ENCODE measurements at places on chromosomes 6 and 20.

GRCh38 chr6:164906766-164907165 is 402.6 kb downstream of the C6orf118 start:
- no peak for DNase-seq

GRCh38 chr6:8731874-8732273 is 296.5 kb upstream of the SLC35B3 start:
- no peak for DNase-seq

- no peak for DNase-seq
Observed at GRCh38 chr20:42401613-42402012, 783.4 kb upstream of the CHD6 start.

DNA sequence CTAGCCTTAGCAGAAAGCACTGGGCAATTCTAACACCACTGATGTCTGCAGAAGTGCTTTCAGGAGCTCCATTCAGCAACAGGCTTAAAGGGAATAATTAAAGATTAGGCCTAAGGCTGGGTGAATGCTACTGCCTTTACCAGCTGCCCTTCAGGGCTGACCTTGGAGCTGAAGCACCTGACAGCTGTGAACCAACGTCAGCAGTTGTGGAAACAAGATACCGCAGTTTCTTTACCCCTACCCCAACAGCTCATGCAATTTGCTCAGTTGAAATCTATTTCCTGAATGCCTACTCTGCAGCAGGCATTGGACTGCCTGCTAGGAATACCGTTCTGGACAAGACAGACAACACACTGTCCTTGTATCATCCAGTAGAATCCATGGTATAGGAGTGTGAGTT is 51.5 kb upstream of the ADTRP start:
- no peak for DNase-seq

GRCh38 chr20:48143435-48144081 is 358.3 kb upstream of the SULF2 start:
- DNase-seq, result no peak

DNA sequence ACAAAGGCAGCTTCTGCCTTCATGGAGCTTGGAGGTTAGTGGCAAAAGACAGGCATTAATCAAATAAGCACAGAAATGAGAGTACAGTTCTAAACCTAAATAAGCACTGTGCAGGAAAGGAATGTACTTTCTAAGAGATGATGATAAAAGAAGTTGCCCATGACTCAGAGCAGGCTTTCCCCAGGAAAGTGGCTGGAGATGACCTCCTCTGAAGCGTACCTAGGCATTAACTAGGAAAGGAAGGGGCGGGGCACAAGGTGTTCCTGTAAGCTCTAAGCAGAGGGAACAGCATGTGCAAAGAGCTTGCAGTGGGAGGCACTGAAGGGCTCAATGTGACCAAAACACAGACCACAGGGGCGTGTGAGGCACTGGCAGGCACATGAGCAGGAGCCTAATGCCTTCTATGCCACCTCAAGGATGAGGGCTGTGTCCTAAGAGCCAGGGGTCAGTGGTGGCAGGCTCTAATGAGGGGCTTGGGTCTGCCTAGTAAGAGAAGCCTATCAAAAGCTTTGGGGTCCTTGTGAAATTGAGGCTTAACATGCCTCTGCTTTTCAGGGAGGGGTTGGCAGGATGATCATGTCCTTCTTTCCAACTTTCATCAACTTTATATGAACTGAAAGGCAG is 4.9 kb downstream of the SSTR4 start:
- DNase-seq, result no peak

GRCh38 chr6:33076406-33076934 is 680 bp downstream of the HLA-DPB1 start:
- no peak for DNase-seq

GRCh38 chr6:617456-618100 is 39.3 kb downstream of the HUS1B start:
- DNase-seq, result no peak

DNA sequence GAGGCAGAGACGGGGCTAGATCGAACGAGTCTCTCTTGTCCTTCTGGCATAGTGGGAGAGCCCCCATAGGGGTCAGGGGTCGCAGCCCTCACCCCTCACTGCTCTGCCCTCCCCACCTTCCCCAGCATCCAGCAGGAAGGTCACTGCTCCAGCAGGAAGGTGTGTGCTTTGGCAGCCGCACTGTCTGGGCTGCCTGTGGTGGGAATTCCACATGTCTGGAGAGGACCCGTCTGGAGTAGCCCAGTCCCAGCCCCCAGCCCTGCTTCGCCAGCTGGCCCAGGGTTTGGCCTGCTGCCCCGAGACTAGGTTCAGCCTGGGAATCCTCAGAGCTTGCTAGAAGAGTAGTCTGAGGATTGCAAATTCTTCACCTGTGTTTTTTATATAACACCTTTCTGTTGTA is 2.5 kb upstream of the R3HDML start:
- DNase-seq, result no peak

GRCh38 chr20:20831794-20832193 is 119.3 kb upstream of the RALGAPA2 start:
- DNase-seq, result no peak

DNA sequence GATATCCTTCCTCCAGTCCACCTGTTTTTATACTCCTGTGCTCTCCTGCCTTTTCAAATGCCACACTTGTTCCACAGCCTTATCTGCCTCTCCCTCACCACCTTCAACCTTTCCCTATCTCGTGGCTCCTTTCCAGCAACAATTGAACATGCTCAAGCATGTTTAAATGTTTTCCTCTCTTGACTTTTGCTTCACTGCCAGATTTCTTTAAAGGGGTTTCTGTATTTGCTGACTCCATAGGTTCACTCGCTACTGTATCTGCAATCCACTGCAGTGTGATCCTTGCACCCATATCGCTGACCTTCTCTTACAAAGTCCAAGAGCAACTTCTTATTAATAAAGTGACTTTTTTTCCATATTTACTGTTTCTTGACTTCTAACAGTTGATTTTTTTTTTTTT is 11.2 kb upstream of the GMNN start:
- no peak for DNase-seq

DNA sequence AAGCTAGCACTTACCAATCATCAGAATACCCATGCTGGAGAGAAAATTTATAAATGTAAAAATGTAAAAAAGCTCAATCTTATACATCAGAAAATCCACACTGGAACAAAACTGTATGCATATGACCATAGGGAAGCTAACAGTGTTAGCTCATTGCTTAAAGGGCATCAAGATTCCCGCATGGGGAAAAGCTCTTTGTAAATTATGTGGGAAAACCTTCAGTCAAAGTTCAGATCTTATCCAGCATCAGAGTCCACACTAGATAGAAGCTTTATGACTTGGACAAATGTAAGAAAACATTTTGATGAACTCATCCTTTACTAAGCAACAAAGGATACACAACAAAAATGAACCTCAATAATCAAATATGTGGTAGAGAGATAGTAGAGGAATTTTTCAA is 34.7 kb downstream of the ZKSCAN8 start:
- DNase-seq, result no peak

DNA sequence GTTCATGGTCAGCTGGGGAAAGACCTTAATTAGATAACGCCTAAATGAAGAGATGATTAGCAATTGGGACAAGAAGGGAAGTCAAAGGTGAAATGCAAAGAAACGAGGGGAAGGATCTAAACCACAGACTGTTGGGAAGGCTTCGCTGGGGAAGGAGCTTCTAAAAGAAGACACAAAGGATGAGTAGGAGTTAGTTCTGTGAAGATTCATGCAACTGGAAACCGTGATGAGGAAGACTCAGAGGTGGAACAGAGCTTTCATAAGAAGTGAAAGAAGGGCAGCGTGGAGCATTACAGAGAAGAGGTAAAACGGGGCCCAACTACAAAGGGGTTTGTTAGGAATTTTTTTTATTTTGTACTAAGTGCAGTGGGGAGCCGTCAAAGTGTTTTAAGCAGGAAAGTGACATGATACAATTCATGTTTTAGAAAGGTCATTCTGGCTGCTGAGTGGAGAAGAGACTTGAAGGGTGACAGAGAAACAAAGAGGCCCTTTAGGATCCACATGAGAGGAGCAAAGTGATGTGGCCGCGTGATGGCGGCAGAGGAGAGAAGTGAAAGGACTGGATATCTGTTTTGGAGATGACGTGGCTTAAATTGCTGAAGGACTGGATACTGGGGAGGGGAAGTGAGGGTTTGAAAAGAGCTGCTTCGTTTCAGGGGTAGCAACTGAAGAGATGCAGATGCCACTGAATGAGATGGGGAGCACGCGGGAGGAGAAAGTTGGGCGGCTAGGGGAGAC is 33.6 kb downstream of the TTI1 start:
- no peak for DNase-seq

DNA sequence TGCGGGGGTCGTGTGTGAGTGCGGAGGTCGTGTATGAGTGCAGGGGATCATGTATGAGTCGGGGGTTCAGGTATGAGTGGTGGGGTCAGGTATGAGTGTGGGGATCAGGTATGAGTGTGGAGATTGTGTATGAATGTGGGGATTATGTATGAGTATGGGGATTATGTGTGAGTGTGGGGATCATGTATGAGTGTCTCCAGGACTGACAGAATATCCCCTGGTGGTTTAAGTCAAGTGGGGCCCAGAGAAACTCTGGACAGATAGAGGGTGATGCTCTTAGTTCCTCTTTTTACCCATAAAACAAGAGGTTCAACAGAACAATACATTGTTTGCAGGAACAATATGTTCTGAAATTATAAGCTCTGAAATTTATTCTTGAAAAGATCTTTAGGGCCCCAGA is 131.9 kb downstream of the UST start:
- DNase-seq, result no peak

- no peak for DNase-seq
Observed at GRCh38 chr6:4910037-4910760, 93.6 kb downstream of the RPP40 start.

Measured in esophagus squamous epithelium (tissue), 5 donors.